ENCODE measurements at places on chromosomes 12 and 14.

DNA sequence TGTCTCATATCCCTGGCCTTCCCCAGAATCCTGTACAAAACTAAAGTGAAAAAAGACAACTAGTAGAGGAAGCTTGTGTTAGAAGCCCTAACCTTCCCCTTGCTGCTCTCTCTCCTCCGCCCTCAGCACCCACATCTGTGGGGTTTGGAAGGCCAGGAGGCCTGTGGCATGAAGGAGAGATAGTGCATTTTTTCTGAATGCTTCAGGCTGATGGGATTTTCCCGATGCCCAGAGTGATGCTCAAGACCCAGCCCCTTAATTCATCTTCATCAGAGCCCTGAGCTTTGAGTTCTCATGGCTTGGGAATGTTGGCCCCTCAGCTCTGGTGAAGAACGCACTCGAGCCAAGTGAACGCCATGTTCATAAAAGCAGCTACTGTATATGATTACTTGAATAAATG is 5.9 kb downstream of the FGF6 start:
- DNase-seq = no peak

DNA sequence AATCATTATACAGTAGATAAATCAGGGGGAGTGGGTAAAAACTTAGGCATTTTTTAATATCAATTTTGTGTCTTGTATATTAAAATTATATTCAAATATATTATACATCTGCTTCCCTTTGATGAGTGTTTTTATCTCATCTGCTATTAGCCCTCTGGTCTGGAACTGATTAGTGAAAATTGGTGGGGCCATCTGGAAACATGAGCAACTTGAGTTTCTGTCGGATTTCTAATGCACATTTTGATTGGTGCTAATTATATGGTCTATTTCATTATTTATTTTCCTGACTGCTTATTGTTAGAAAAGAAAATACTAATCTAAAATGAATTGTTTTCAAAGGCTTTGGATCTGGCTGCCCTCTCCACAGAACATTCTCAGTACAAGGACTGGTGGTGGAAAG is 28.2 kb downstream of the TTC8 start:
- no peak for DNase-seq

- no peak for DNase-seq
Observed at GRCh38 chr12:121871467-121871866, 12.8 kb upstream of the HPD start.

DNA sequence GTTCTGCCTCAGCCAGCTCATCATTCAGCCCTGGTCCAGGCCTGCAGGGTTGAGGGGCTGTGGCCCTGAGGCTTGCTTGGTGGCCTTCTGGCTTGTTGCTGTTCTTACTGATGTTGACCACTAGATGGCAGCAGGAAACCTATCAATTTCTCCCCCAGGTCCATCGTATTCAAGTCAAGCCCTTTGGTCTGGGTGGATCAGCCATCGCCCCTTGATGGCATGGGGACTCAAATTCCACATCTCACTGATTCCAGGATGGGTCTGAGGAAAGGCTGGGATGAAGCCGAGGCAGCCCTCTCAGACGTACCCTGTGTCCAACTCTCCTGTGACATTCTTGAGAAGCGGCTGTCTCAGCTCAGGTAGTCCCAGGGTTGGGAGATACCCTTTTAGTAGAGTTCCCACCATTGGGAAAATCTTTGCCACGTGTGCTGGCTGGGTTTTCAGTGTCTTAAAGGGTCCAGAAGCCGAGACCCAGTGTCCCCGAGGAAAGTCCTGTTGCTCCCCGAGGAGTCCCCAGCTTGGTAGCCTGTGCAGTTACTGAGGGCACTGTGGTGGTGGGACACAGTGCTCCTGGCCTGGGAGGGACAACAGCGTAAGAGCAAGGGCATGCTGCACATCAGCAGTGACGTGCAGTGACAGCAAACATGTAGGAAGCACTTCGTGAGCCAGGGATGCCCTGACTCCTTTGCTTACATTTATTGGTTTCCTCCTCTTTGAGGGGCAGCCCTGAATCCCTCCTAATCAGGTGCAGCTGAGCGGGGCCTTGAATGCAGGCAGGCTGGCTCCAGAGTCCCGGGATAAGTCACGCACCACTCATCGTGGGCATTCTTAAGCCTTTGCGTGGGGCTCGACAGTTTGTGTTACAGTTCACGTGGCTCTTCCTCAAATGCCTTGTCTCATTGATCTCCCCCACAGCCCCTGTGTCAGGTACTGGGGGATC is 58.6 kb downstream of the TSPAN9 start:
- no peak for DNase-seq

DNA sequence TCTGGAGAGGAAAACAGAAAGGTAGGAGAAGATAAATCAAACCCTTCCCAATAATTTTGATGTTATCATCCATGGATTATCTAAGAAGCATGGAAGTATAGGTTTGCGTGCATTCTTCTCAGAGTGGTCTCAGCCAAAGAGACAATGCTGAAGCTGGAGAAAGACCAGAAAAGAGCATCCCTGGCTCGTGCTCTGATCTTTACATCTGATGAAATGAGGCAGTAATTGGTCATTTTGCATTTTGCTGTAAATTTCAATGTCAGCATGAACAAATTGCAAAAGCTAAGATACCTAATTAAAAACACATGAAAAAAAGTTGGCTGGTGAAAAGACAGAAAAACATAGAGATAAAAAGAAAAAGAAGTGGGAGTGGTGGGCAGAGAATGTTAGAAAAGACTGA is 252.4 kb downstream of the ITPR2 start:
- no peak for DNase-seq

DNA sequence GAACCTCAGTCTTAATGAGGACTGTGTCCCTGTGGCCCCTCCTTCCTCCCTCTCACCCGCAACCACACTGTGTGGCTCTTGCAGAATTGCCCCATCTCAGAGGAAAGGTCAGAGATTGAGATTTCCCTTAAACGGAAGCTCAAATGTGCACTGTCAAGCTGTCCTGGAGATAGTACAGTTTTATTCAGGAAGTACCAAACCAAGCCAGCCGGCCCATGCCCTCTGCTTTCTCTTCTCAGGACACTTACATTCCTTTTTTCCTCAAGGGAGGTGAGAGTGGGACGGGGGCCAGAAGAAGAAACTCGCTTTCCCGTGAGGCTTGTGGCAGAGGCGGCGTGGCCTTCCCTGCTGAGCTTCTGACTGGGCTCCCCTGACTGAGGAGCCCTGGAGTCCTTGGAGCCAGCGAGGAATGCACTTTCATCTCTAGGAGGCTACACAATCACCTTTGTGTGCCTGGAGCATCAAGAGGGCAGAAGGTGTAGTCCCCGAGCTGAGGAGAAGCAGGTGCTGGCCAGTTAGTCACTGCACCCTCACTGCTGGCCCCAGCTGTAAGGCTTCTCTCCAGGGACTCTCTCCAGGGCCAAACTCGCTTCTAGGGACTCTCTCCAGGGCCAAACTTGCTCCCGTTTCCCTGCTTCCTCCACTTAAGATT is 24.1 kb upstream of the ATP2A2 start:
- DNase-seq = no peak

- no peak for DNase-seq
Observed at GRCh38 chr14:36493761-36494160, 26.3 kb downstream of the NKX2-1 start.

DNA sequence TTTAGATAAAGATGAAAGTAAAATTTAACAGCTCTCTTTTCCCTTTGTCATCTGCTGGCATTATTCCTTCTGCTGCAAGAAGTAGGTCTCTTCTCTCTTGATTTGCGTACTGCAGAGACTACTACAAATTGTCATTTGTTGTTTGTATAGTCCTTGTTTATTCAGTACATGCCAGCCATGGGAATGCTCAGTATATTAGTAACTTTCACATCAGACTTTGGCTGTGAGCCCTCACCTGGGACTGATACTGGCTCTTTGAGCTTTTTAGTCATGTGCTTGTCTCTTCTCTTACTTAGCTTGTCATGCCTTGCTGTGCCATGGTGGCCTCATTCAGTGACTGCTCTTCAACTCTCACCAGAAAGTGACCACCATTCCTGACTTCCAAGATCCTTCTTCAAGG is 169.8 kb downstream of the PRKCH start:
- no peak for DNase-seq

GRCh38 chr12:70795608-70796007 is 124.9 kb downstream of the PTPRR start:
- no peak for DNase-seq

GRCh38 chr12:91579516-91580263 is 397.1 kb upstream of the DCN start:
- DNase-seq = no peak

- no peak for DNase-seq
Observed at GRCh38 chr12:93404961-93405849, 27.5 kb downstream of the NUDT4 start.

DNA sequence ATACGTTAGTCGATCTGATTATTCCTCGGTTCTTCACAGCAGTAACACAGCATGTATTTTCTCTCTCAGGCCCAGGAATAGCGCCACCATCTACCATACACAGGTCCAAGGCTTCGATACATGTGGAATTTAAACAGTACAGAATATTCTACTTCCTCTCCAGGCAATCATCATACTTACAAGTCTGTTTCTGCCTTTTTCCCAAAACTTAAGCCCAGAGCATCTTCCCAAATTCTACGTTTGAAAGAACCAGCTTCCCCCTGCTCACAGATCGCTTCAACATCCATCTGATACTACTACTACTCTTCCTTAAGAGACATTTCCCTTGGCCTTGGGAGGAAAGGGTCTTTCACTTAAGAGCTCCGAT is 626 bp downstream of the TXNDC16 start:
- DNase-seq = no peak

- DNase-seq = no peak
Observed at GRCh38 chr14:55151601-55152000, 22.5 kb downstream of the LGALS3 start.

- no peak for DNase-seq
Observed at GRCh38 chr14:72686101-72686500, 207.8 kb downstream of the DPF3 start.

- DNase-seq = no peak
Observed at GRCh38 chr14:69153152-69153872, 393 bp upstream of the DCAF5 start.

DNA sequence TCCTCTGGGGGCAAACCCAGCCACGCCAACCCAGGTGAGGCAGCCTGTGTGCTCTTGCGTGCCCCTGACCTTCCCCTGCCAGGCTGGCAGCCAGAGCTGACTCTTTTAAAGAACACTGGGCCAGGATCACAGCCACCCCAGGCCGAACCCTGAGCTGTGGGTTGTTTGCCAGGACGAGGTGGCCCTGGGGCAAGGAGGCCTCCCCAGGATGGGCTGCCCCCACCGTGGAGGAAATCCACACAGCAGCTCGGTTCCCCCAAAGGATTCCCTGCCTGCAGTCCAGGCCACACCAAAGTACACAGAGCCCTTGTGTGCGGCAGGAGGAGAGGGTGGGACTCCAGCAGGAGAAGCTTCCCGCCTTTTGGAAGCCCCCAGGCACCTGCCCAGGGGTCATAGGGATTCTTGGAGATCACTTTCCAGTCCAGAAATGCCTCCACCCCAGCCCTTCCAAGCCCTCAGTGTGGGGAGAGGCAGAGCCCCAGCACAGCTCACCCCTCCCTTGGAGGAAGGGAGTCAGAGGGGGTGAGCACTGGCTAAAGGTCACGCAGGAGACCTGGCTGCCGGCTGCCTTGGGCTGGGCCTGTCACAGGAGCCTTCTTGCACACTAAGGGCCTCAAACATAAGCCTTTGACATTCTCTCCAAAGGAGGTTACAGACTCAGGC is 115.6 kb downstream of the CALM1 start:
- DNase-seq = no peak

DNA sequence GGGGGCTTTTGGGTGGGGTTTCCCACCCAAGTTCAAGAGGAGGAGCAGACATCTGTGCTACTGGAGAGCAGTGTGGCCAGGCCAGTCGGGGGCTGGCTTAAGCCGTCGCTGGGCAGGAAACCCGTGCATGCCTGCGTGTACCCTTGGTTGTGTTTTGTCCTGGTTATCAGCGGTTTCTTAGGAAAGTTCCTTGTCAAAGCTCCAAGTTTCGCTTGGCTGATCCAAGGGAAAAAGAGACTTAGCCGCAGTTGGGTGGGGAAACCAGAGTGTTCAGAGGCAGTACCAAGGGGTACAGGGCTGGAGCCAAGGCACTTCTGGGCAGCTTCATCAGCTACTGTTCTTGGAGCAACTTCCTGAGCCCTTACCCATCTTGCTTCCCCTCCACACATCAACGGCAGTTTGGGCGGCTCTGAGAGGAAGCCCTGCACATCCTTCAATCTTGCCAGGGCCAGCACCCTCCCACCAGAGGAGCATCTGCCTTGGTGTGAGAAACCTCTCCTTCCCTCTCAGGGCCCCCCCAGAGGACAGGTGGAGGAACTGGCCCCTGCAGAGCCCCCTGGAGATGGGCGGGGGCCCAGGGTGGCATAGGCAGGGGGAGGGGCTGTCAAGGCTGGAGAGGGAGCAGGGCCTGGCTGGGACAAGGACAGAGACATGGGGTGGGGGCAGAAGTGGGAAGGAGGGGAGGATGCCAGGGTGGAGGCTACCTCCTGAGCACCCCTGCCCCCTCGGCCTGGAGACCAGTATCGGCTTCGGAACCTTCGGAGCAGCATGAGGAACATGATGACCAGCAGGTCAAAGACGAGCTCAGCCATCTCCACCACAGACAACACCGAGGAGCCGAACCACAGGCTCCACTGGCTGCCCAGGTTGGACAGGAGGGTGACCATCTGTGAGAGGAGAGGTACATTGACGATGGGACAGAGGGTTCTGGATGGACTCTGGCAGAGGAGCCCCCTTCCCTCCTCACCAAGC is 5.8 kb upstream of the TNFRSF1A start:
- DNase-seq = no peak

GRCh38 chr14:52769887-52770286 is 21.5 kb downstream of the GNPNAT1 start:
- DNase-seq = no peak

DNA sequence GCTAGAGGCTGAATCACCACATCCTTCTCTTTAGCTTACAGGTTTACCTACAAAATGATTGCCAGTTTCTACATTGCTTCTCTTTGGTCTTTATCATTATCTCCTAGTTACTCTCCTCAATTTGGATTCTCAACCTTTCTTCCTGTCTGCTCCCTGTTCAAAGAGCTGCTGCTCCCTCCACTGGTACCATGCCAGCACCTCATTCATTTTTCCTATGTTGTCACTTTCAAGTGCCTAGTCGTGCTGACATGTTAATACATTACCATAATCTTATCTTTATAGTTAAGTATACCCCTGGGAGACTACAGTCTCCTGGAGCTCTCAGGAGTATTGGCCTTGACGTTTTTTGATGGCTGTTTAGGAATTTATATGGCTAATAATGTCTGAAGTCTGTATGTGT is 14.2 kb downstream of the FRS2 start:
- DNase-seq = no peak

- DNase-seq = no peak
Observed at GRCh38 chr14:106204063-106204462, 677.7 kb downstream of the TMEM121 start.

GRCh38 chr14:55160989-55161388 is 30.4 kb downstream of the DLGAP5 start:
- no peak for DNase-seq

GRCh38 chr12:53094394-53094787 is 3.1 kb upstream of the IGFBP6 start:
- DNase-seq = no peak

DNA sequence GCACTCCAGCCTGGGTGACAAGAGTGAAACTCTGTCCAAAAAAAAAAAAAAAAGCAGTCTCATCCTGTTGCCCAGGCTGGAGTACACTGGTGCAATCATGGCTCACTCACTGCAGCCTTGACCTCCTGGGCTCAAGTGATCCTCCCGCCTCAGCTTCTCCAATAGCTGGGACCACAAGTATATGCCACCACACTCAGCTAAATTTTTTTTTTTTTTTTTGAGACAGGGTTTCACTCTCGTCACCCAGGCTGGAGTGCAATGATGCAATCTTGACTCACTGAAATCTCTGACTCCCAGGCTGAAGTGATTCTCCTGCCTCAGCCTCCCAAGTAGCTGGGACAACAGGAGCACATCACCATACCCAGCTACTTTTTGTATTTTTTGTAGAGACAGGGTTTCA is 5.2 kb upstream of the CNPY2 start:
- no peak for DNase-seq

- DNase-seq = no peak
Observed at GRCh38 chr12:82728710-82729109, 42.0 kb downstream of the TMTC2 start.
